Right renal cortex interstitium (tissue), 3 donors: ENCODE measurements at places on chromosomes 12 and 14. TPM values are rescaled to one million over a fixed set of nuclear protein-coding genes. Genes with fewer than 3 reads are reported as not detected.

Gene LIN7A
- 23.8 TPM for polyA plus RNA-seq

Gene RASSF9
- 16.7 TPM for polyA plus RNA-seq

Gene TAS2R19
- polyA plus RNA-seq, result 0.94 TPM

Gene FGF6
- not detected for polyA plus RNA-seq

Gene HSPA2
- polyA plus RNA-seq, result 19.4 TPM

Gene CPNE6
- not detected for polyA plus RNA-seq

Gene TEDC1
- polyA plus RNA-seq, result 3.8 TPM

Gene KRT85
- polyA plus RNA-seq, result not detected

Gene RNASE3
- polyA plus RNA-seq, result 0.44 TPM

Gene NEDD8
- 253 TPM for polyA plus RNA-seq

Gene KLRK1
- polyA plus RNA-seq, result 0.87 TPM

Gene DNAI7
- polyA plus RNA-seq, result 5.8 TPM

Gene RNU4-1
- polyA plus RNA-seq, result not detected

Gene KCNH5
- 0.18 TPM for polyA plus RNA-seq

Gene SMOC1
- polyA plus RNA-seq, result 2.0 TPM

Gene APOF
- 0.11 TPM for polyA plus RNA-seq

Gene GPR84
- 0.14 TPM for polyA plus RNA-seq

Gene CAPZA3
- polyA plus RNA-seq, result 0.15 TPM

Gene CARMIL3
- 1.0 TPM for polyA plus RNA-seq

Gene DLK1
- polyA plus RNA-seq, result 6.1 TPM

Gene RAD9B
- polyA plus RNA-seq, result 1.1 TPM

Gene KITLG
- 34.9 TPM for polyA plus RNA-seq

Gene ETFBKMT
- polyA plus RNA-seq, result 4.5 TPM

Gene B3GNT4
- 2.5 TPM for polyA plus RNA-seq

Gene AMDHD1
- polyA plus RNA-seq, result 1.1 TPM

Gene PPP1R12A
- 105 TPM for polyA plus RNA-seq

Gene NXPH4
- 2.4 TPM for polyA plus RNA-seq

Gene CYP27B1
- polyA plus RNA-seq, result 0.80 TPM

Gene SMCO3
- polyA plus RNA-seq, result 2.8 TPM

Gene TCL1B
- polyA plus RNA-seq, result 0.17 TPM

Gene RPGRIP1
- polyA plus RNA-seq, result 0.65 TPM

Gene OR6C2
- polyA plus RNA-seq, result not detected

Gene TEP1
- polyA plus RNA-seq, result 17.1 TPM

Gene KRT73
- polyA plus RNA-seq, result not detected

Gene VAMP1
- 5.8 TPM for polyA plus RNA-seq

Gene CLECL1
- polyA plus RNA-seq, result 0.19 TPM

Gene COX8C
- 0.32 TPM for polyA plus RNA-seq

Gene TMEM229B
- polyA plus RNA-seq, result 3.4 TPM

Gene PARP2
- 47.3 TPM for polyA plus RNA-seq

Gene NRXN3
- polyA plus RNA-seq, result 5.6 TPM

Gene UNC79
- polyA plus RNA-seq, result 0.87 TPM

Gene B4GALNT3
- 14.2 TPM for polyA plus RNA-seq

Gene FLVCR2
- polyA plus RNA-seq, result 8.9 TPM

Gene CCDC85C
- 25.4 TPM for polyA plus RNA-seq

Gene SYT1
- 21.4 TPM for polyA plus RNA-seq

Gene SIVA1
- polyA plus RNA-seq, result 54.5 TPM

Gene LRP1-AS
- polyA plus RNA-seq, result not detected

Gene TBX5
- polyA plus RNA-seq, result not detected

Gene OS9
- 225 TPM for polyA plus RNA-seq
